ENCODE measurements at places on chromosomes 6 and 20.
A peak's percentile ranks its signal among the peaks of the same experiment; 100 is the strongest.

GRCh38 chr20:32986331-32986966 lies 17.8 kb downstream of the SUN5 start:
- DNase-seq: no peak

GRCh38 chr6:159913862-159914564 lies 23.2 kb downstream of the MAS1 start:
- DNase-seq: no peak

DNA sequence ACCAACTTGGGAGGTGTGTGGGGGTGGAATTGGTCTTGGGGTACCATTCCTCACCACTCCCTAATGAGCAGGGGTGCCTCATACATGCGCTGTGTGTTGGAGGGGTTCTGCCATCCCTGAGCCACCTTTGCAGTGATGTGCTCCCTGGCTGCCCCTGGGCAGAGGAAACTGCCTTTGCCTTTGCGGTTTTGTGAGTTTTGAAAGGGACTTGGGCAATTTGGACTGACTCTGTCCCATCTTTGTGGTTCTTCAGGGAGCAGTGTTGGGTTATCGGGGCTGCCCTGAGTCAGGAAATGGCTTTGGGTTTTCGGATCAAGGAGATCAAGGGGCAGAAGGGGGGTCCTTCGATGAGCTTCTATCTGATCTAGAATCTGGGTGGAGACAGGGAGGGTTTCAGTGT lies 3.9 kb upstream of the PHACTR3 start:
- DNase-seq: no peak

- no peak for DNase-seq
Measured at GRCh38 chr20:57835588-57836455, 126.0 kb upstream of the PMEPA1 start.

GRCh38 chr6:158027590-158028285 lies 46.1 kb downstream of the SYNJ2 start:
- DNase-seq: no peak

GRCh38 chr6:148723484-148723883 lies 23.3 kb upstream of the UST start:
- no peak for DNase-seq

DNA sequence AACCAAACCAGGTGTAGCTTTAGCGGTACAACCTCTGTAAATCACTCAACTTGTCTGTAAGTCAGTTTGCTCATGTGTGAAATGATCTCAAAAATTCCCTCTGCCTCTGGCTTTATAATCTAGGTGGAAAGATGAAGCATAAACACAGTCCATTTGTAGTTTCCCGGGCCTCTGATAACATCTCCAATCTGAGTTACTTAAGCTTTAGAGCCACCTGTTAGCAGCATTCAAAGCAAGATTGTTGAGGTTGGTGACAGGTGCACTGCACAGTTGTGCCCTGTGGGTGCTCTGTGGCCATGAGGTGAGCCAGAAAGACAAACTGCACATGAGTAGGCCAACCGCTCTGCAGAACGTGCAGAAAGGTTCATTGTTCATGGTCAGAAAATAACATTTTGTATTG lies 53.7 kb downstream of the MOCS1 start:
- DNase-seq: no peak

- DNase-seq: no peak
Measured at GRCh38 chr6:52149076-52149475, 37.1 kb upstream of the IL17A start.

- DNase-seq: no peak
Measured at GRCh38 chr6:153138930-153139329, 7.8 kb upstream of the RGS17 start.

DNA sequence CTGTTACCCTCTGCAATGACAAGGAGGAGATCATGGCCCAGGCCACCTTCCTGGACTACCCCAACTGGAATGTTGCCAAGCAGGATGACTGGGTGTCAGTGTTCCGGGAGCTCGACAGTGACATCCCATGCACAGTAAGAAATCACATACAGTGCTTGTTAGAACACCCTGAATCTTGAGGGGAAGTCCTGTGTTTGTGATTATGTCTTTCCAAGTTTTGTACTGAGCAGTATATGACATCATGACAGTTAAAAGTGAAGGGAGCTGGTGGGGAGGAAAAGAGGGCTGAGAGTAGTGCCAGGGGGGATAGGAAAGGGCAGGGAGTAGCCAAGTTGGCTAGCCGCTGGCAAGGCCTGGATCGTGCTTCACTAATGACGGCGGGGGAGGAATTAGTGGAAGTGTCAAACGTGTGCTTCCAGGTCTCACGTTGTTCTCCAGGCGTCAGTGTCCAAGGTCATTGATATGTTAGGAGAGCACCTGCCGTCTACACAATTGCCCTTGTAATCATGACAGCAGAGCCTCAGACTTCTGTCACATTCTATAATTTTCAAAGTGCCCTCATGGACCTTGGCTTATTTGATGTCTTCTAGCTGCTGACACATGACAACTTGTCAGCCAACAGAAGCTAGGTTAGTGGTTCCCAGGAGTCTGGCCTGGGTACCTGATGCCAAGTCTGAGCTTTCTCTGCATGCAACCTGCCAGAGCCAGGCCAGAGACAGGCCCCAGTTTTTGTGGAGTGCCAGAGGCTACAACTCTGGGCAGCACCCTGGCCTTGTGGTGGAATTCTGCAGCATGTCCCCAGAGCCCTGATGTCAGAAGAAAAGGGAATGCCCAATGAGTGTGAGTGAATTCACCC lies 18.8 kb downstream of the CFAP61 start:
- DNase-seq: no peak

- DNase-seq: no peak
Measured at GRCh38 chr6:109332748-109333147, 49.5 kb downstream of the CD164 start.

- no peak for DNase-seq
Measured at GRCh38 chr6:30691208-30691847, 544 bp upstream of the NRM start.

GRCh38 chr6:156113631-156114030 lies 658.0 kb upstream of the NOX3 start:
- no peak for DNase-seq

DNA sequence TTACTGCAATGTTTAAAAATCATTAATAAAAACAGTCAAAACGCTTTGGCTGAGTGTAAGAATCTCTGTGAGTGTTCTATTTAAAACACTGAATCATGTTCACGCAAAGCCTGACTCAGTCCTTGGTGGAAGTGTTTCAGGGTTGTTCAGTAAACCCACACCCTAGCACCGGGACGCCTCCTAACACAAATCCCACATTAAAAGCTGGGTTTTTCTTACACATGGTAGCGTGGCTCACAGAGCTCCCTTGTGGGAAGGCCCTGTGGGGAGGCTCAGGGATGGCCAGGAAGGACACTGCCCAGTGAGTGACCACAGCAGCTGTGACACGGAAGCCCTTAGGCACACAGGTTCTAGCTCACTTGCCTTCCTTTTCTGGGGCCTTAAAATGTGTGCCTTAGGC lies 80.2 kb downstream of the GMPR start:
- DNase-seq: peak; percentile 19

- peak; percentile 61 for DNase-seq
Measured at GRCh38 chr6:6915813-6916547, 191.8 kb upstream of the RREB1 start.

- no peak for DNase-seq
Measured at GRCh38 chr6:157650801-157651200, 172.2 kb upstream of the SNX9 start.

- no peak for DNase-seq
Measured at GRCh38 chr20:6184086-6184485, 61.3 kb upstream of the FERMT1 start.

- DNase-seq: no peak
Measured at GRCh38 chr6:119739769-119740168, 390.2 kb upstream of the MAN1A1 start.

- DNase-seq: no peak
Measured at GRCh38 chr6:125751334-125751916, 2.0 kb downstream of the HEY2 start.

GRCh38 chr6:46849361-46849690 lies 56.1 kb downstream of the MEP1A start:
- DNase-seq: no peak

- DNase-seq: no peak
Measured at GRCh38 chr20:43460172-43460829, 2.6 kb downstream of the SRSF6 start.

GRCh38 chr6:36418558-36418957 lies 24.1 kb downstream of the PXT1 start:
- DNase-seq: no peak

DNA sequence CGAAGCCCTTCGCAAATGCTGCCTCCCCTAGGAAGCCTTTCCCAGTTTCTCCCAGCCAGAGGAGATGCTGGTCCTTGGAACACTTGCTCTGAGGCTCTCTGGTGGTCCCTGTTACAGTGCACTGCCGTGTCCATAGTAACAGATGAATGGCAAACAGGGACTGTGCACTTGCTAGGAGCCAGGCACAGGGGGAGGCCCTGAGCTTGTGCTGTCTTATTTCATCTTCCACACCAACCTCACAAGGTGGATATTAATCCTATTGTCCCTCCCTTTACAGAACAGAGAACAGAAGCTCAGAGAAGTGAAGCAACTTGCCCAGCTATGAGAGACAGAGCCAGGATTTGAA lies 19.0 kb downstream of the SRC start:
- no peak for DNase-seq

GRCh38 chr20:18678549-18679419 lies 90.9 kb downstream of the DTD1 start:
- no peak for DNase-seq

- DNase-seq: no peak
Measured at GRCh38 chr20:38111366-38112232, 53.5 kb downstream of the TGM2 start.

GRCh38 chr6:158560836-158561320 lies 987 bp downstream of the TMEM181 start:
- peak; percentile 25 for DNase-seq

DNA sequence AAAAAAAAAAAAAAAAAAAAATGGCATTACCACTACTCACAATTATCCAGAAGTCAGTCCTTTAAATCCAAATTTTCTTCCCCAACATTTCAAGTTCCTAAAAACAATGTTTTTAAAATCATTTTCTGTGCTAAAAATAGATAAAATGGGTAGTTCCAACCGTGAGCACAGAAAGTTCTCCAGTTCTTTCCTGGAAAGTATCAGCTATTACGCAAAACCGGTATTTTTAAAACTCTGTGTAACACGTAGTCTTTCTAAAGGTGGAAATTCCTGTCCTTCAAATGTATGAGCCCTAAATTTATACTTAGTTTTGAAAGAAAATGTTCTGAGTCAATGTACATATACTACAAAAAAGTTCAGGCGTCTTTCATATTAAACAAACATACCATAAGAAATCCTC lies 83.5 kb upstream of the SCAF8 start:
- peak; percentile 93 for DNase-seq

DNA sequence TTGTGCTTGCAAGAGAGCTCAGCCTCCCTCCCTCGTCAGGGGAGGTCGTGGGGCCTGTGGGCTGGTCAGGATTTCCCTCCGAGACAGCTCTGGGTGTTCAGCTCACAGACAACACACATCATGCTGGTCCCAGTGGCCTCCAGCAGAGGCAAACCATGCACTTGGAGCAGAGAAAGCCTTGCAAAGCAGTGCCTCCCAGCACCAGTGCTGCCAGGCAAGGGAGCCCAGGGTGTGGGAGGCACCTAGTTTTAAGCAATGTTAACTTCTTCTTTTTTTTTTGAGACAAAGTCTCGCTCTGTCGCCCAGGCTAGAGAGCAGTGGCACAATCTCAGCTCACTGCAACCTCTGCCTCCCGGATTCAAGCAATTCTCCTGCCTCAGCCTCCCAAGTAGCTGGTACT lies 34.0 kb upstream of the INSM1 start:
- DNase-seq: peak; percentile 79

DNA sequence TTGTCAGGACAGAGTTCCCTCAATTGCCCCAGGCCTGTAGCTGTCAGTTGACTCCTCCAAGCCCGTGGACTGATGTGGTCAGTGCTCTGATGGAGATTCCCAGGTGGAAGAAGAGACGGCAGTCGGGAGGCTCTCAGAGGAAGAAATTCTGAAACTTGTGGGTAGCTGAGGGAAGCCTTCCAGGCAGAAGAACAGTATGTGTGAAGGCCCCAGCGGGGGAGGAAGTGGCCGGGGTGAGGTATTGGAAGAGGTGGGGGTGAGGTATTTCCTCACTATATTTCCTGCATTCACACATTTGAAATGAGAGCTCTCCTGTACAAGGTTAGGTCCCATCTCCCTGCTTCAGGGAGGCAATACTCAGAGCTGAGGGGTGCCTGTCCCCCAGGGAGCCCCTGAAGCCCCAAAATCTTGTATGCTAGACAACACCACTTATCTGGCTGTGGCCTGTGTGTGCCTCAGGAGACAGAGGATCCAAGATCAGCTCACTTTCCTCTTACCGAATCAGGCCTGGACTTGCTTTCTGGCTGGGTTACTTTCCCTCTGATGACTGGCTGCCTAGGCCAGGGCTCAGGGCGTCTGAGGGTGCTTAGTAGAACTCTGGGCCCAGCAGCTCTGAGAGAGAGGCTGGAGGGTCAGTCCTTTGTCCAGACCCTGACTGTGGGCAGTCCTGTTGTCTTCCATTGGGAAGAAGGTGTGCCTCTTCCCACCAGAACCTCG lies 49.3 kb upstream of the MYL9 start:
- DNase-seq: peak; percentile 47

GRCh38 chr6:41572613-41573012 lies 26.4 kb downstream of the FOXP4 start:
- DNase-seq: no peak

- peak; percentile 28 for DNase-seq
Measured at GRCh38 chr6:119800526-119800925, 451.0 kb upstream of the MAN1A1 start.

DNA sequence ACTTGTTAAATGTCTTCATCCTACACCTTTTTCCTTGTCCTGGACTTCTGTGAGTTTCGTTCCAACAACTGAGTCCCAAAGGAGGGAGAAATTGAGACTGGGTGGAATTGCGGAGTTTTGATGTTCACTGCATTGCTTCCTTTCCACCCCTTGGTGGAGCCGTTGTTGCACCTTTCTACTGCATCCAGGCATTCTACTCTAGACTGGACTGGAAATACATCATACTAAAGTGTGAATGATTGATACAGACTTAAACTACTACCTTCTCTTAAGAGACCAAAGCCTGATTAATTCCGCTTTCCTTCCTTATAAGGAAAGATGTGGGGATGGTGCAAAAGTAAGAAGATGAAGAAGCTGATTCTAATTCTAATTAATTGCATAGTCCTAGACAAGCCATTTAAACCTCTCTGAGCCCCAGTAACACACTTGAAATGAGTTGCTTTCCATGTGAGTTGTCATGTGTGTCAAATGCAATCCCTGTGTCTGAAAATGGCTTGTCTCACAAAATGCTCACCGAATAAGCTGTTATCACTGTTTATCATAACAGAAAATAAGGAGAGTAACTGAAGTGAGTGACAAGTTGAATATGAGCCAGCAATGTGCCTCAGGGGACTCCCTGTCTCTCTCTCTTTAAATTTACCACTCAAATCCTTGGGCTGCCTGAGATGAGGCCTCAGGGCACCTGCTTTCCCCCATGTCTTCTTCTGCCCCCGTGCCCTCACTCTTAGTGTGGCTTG lies 338.3 kb upstream of the CHD6 start:
- DNase-seq: peak; percentile 1

DNA sequence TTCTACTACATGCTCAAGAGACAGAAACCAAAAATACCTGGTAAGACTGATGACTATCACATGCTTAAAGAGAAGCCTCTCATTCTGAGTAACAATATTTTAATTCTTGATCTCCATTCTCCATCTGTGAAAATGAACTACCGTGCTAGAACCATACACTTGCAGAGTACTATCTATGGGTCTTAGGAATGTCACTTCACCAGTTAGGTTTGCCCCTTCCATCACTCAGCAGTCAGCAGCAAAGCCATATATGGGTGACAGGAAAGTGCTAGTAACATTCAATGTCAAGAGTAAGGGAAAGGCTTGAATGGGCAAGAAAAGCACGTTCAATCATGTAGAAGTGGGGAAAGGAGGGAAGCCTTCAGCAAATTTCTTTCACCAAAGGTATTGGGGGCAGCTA lies 2.3 kb downstream of the DNAAF9 start:
- no peak for DNase-seq

All from inflammatory macrophage treated with lipopolysaccharide for 1 hour (primary cell).